ENCODE measurements at places on chromosomes 12 and 14. TPM values are rescaled to one million over a fixed set of nuclear protein-coding genes. Genes with fewer than 3 reads are reported as not detected.

DNA sequence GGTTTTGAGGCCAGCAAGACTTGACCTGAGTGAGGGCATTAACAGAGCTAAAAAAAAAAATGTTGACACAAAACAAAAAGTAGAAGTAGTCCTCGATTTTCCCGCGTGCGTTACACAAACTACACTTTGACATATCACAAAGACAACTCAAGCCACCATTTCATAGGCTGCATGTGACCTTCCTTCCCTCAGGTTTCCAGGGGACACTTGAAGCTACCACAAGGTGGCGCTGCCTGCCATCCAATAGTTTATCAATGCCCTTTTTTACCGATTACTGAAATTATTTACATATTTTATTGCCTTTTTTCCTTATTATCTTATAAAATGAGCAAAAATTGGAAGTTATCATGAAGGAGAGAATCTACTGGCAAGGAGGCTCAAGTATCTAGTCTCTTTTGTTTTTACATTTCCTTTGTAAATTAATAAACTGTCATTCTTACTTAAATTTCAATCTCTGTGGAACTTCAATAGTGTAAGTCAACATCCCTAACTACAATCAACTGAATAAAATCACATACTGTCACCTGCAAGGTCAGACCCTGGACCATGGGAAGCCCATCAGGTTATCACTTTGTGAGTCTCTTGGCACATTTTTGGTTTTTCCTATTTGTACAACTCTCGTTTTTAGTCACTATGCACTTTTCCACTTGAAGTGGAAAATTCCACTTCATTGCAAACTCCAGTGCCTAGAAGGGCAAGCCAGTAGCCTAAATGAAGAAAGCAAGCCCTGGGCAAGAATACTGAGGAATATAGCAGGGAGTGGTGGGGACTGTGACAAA, 84.6 kb upstream of the CPSF6 start:
- H3K4me1 ChIP-seq, result no peaks in the 10 kb centered on the region
- H3K36me3 ChIP-seq, result no peaks in the 10 kb centered on the region
- H3K27me3 ChIP-seq, result no peaks in the 10 kb centered on the region
- no peak for DNase-seq
- no peak overlapping the region for H3K4me3 ChIP-seq
- H3K27ac ChIP-seq, result no peak overlapping the region

- H3K4me1 ChIP-seq, result peaks cover 4% of the 10 kb centered on the region
- DNase-seq, result no peak
- no peak overlapping the region for H3K4me3 ChIP-seq
Measured at GRCh38 chr14:61705017-61705416, 9.7 kb downstream of the HIF1A start.

- no peak for DNase-seq
- no peak overlapping the region for H3K27ac ChIP-seq
- no peaks in the 10 kb centered on the region for H3K4me1 ChIP-seq
Measured at GRCh38 chr14:103353362-103353761, 19.3 kb downstream of the EIF5 start.

DNA sequence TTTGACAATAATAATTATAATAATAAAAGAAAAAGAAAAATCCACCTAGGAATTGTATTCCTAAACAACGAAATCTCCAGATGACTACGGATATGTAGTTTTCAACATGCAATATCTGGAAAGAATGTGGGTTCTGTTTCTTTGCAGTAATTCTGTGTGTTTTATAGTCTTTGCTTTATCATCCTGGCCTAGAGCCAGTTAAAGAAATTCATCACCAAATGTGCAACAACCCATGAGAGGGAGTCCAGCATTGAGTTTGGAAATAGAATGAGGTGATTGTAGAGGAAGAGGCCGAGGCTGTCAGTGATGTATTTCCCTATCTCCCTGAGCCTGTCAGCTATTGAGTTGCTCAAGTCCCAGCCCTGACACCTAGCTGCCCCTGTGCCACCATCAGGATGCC, 200.5 kb upstream of the DCN start:
- no peak for DNase-seq
- no peak overlapping the region for H3K4me3 ChIP-seq
- H3K27me3 ChIP-seq, result no peaks in the 10 kb centered on the region
- no peak overlapping the region for H3K27ac ChIP-seq
- H3K36me3 ChIP-seq, result no peaks in the 10 kb centered on the region
- no peaks in the 10 kb centered on the region for H3K4me1 ChIP-seq

GRCh38 chr14:95623195-95623594, 63.0 kb upstream of the TCL1B start:
- H3K27me3 ChIP-seq, result no peaks in the 10 kb centered on the region
- no peaks in the 10 kb centered on the region for H3K4me1 ChIP-seq
- H3K4me3 ChIP-seq, result no peak overlapping the region
- no peaks in the 10 kb centered on the region for H3K36me3 ChIP-seq
- no peak overlapping the region for H3K27ac ChIP-seq

- no peak overlapping the region for H3K27ac ChIP-seq
- H3K4me3 ChIP-seq, result no peak overlapping the region
- peaks cover 66% of the 10 kb centered on the region for H3K36me3 ChIP-seq
- H3K27me3 ChIP-seq, result no peaks in the 10 kb centered on the region
- DNase-seq, result no peak
- no peaks in the 10 kb centered on the region for H3K4me1 ChIP-seq
Measured at GRCh38 chr12:32585680-32586079, 93.4 kb upstream of the DNM1L start.

DNA sequence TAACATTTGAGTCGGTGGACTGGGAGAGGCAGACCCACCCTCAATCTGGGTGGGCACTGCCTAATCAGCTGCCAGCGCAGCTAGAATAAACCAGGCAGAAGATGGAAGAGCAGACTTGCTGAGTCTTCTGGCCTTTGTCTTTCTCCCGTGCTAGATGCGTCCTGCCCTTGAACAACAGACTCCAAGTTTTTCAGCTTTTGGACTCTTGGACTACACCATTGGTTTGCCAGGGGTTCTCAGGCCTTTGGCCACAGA, 27.2 kb upstream of the DNM1L start:
- H3K27ac ChIP-seq, result no peak overlapping the region
- no peak overlapping the region for H3K4me3 ChIP-seq
- DNase-seq, result no peak
- H3K36me3 ChIP-seq, result no peaks in the 10 kb centered on the region

DNA sequence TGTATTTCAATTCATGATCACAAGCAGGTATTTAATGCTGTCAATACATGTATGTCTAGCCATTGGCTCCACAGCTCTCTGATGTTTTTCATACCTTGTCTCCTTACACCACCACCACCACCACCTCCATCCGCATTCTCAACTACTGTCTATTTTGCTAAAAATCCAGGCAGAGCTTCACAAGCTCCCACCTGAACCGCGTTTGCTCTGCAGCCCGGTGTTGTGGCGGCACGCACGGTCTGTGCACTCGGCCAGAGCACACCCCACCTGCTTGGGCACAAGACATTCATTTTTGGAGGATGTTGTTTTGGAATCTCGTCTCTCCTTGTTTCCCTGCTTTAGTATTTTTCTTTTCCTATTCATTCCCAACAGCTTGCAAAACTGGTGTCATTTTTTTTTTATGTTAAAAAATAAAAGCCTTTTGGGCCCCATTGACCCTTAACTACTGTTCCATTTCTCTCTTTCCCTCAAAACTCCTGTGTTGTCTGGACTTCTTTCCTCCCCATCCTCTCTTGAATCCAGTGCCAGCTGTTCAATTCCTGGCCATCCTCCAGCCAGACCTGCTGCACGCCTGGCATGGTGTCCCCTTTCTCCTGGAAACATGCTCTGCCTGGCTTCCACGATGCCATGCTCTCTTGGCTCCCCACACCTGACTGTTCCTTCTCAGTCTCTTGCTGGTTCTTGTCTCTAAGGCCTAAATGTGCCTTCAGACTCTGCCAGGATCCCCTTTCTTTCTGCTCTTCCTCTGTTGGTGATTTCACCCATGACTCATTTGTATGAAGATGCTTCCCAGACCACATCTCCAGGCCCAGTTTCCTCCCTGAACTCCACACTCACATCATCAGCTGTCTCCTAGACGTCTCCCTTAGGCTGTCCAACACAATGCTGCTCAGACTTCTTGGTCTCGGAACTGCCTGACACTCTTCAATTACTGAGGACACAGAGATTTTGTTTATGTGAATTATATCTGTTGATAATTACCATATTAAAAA, 37.9 kb downstream of the PIWIL1 start:
- no peak overlapping the region for H3K4me3 ChIP-seq
- no peak overlapping the region for H3K27ac ChIP-seq
- H3K27me3 ChIP-seq, result no peaks in the 10 kb centered on the region
- H3K36me3 ChIP-seq, result no peaks in the 10 kb centered on the region
- DNase-seq, result no peak

GRCh38 chr14:24093901-24094840, at the start of gene PCK2:
Gene PCK2, plus strand, starts transcription at chr14:24094311. Its CDS starts 95 bp downstream, at chr14:24094406.
- peak within 1 kb of the TSS; percentile 98 for H3K27ac ChIP-seq
- H3K4me1 ChIP-seq, result peaks cover 30% of the 10 kb centered on the region
- DNase-seq, result peak; percentile 72
- H3K4me3 ChIP-seq, result peak within 1 kb of the TSS; percentile 92

DNA sequence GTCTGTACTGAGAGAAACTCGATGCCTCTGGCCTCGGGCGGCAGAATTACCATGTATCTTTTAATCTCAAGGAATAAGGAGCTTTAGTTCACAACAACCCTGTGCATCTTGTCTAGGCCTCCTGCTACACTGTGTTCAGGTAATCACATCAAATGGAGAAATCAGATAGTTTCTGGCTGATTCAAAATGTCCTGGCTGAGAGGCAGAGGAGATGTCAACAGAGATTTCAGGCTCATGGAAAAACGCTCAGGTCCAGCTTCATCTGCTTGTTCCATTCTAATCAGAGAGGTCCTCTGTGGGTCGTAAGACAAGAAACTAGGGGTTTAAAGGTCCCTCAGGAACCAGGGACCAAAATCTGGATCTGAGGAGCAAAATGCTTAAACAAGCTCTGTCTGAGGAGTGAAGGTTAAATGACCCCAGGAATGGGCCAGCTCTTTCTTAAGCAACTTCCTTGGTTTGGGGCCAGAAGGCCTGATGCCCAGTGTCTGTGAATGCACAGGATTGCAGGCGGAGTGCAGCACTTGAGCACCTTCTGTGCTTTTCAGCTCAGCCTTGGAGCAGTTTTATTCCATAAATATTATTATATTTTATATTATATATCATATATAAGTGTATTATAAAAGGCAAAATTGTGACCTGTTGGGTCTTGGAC, 170.2 kb upstream of the PRICKLE1 start:
- no peak for DNase-seq
- H3K36me3 ChIP-seq, result no peaks in the 10 kb centered on the region
- H3K4me3 ChIP-seq, result no peak overlapping the region
- no peak overlapping the region for H3K27ac ChIP-seq

GRCh38 chr14:102951799-102952198, 29.3 kb downstream of the AMN start:
- H3K4me3 ChIP-seq, result no peak overlapping the region
- peaks cover 25% of the 10 kb centered on the region for H3K4me1 ChIP-seq
- H3K27me3 ChIP-seq, result no peaks in the 10 kb centered on the region
- DNase-seq, result no peak
- H3K36me3 ChIP-seq, result peaks cover 56% of the 10 kb centered on the region

GRCh38 chr12:120971299-120972180, 6.8 kb upstream of the HNF1A start:
- H3K4me1 ChIP-seq, result no peaks in the 10 kb centered on the region
- no peaks in the 10 kb centered on the region for H3K27me3 ChIP-seq
- no peak overlapping the region for H3K4me3 ChIP-seq
- H3K36me3 ChIP-seq, result no peaks in the 10 kb centered on the region
- no peak for DNase-seq

DNA sequence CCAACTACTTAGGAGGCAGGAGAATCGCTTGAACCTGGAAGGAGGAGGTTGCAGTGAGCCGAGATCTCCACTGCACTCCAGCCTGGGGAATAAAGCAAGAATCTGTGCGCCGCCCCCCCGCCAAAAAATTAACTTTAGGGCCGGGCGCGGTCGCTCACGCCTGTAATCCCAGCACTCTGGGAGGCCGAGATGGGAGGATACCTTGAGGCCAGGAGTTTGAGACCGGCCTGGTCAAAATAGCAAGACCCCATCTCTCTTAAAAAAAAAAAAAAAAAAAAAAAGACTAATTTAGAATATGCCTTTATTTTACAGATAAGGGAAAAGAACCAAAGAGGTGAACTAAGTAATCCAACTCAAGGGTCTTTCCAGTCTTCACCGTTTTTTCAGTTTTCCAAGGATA, 1.2 kb downstream of the KANSL2 start:
- H3K27ac ChIP-seq, result peak overlapping the region; percentile 97
- H3K4me1 ChIP-seq, result peaks cover 41% of the 10 kb centered on the region

DNA sequence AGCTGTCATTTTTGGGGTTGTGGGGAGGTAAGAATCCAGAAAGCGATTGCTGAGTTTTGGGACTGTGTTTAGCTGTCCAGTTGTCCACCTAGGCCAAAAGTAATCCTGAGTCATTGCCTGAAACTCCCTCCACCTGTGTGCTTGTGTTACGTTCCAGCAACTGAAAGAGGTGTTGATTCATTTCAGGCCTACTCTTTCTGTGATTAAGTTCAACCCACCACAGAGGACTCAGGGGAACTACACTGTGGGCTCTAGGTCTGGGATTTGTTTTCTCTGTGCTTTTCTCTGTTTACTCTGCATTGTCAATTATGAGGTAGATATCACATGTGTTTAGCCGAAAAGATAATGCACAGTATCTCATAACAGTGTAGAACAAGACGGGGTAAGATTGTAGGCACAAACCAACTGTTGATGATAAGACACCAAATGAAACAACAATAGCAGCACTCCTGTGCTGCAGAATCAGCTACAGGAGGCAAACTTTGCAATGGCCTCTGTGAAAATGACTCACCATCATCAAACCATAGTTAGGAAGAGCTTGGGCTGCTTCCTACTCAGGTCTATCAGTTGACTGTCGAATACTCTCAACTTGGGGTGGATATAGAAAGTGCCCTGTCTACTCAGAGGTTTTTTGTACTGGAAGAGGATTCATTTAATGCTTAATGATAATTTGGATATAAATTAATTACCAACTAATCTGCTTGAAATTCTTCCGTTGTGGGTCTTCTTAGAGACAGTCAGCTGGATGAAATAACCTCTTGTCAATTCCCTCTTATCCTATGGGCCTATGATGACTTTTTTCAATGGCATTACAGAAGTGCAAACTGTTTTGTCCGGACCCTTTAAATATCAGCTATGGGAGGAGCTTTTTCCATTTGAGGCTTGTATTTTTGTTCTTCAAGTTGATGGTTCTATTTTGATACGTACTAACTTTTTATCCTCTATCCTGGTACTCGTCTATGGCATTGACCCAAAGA, 385.9 kb downstream of the BMP4 start:
- H3K4me1 ChIP-seq, result peaks cover 3% of the 10 kb centered on the region
- H3K27me3 ChIP-seq, result no peaks in the 10 kb centered on the region
- H3K27ac ChIP-seq, result no peak overlapping the region
- H3K36me3 ChIP-seq, result no peaks in the 10 kb centered on the region
- H3K4me3 ChIP-seq, result no peak overlapping the region

Gene CDH24
- 4.0 TPM for total RNA-seq

Gene GALNT8
- 0.59 TPM for total RNA-seq

Gene CCDC175
- total RNA-seq, result not detected

Gene PTPRR
- 0.19 TPM for total RNA-seq

Gene TMEM233
- 0.19 TPM for total RNA-seq

Data from esophagus squamous epithelium (tissue), 5 donors.